ENCODE measurements at places on chromosomes 7 and 10.

DNA sequence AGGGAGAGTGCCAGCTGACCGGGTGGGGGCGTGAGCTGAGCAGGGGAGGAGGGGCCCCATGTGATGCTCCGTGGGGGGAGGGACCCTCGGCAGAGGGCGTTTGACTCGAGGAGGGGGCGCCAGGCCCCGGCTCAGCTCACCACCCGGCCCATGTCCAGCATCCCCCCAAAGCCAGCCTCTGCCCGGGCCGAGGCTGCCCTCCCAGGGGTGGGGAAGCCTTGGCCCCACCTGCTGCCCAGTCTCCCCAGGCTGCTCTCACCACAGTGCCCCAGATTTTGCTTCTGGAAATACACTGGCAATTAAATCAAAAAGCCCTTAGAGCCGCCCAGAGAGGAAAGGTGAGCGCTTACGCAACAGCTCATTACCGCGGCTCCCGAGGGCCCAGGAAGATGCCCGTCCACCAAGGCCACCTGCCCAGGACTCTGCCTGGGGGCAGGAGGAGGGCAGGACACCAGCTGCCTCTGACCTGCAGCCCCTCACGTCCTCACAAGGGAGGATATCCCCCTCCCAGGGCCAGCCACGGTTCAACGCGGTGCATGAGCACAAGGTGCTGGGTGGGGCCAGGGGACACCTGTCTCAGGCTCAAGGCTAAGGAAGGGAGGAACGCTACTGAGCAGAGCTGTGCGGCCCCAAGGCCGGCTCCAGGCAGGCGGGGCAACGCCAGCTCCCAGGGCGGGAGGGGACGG, 70.0 kb upstream of the INPP5A start:
- no peak for DNase-seq

DNA sequence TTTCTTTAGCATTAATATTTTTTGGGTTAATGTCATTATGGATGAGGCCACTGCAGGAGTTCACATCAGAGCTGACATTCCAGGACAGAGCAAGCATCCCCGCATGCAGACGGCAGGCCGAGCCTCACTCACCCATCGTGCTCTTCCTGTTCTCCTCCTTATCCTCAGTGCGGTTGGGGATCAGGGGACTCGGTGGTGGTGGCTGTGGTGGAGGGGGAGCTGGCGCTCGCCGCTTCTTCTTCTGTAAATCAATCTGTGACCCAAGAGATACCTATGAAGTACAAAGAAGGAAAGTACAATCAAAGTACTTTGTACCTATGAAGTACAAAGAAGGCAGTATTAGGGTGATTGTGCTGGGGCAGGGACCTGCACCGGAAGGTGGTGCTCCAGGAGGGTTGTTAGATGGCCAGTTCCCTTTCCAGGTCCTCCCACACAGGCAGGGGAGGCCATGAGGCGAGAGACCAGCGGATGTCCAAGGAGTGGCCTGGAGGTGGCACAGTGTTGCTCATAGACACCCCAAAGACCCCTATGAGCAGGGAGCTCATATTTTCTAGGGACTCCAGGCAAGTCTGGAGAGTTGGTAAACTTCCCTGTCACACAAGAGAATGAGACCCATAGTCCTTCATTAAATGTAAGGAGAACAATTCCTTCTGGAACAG, 231.4 kb downstream of the COBL start:
- no peak for DNase-seq

DNA sequence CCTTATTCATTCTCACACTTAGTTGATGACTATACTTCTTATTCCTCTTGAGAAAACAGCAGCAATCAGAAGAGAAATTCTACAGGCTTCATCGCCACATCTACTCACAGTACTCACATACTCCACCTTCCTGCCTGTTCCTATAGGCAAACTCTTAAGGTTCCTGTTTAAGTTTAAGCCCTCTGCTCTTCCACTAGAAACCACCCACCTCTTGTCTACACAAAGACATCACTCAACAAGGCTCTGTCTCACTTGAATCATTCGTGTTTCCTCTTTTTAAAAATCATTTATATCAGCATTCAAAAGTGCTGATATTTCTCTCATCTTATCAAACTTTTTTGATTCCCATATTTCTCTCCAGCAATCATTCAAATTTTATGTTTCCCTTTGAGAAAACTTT, 85.5 kb upstream of the ADO start:
- no peak for DNase-seq

DNA sequence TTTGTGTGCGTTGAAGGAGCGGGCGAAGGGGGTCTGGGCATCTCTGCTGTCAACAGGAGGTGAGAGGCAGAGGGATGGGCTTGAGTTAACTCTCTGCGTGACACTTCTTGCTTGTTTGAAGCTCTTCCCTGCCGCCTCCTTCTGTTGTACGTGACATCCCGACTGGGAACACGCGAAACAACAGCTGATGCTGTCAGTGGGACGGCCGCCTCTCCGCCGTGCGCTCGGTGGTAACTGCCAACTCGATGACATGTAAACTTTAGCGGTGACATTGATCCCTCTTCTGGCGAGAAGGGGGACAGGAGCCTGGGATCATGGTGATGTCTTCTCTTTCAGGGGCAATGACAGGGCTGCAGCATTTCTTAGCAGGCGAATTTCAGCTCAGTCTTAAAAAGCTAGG, 394.5 kb downstream of the TYW1 start:
- no peak for DNase-seq

DNA sequence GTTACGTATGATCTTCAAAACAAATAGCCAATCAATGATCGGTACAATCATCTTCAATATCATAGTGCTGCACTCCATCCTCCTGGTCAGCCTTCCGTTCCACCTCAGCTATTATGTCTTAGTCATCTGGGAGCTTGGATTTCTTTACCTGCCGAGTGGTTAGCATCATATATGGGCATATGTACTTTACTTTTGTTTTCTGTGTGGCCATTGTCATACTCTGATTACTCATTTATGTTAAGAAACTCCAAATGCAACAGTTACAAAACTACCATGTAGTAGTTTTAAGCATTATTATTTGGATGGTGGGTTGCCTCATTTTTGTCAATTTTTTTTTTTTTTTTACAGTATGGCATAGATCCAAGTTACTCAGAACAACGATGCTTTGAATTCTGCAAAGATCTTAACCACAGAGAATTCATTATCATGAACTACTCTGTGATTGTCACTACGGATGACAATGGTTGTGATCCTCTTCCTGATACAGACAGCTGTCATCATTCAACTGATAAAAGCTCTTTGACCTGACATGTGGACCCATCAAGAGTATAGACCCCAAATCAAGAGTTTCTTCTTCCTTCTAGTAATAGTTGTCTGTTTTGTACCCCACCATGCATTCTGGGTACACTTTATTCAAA, 52.1 kb upstream of the NME8 start:
- DNase-seq = no peak

DNA sequence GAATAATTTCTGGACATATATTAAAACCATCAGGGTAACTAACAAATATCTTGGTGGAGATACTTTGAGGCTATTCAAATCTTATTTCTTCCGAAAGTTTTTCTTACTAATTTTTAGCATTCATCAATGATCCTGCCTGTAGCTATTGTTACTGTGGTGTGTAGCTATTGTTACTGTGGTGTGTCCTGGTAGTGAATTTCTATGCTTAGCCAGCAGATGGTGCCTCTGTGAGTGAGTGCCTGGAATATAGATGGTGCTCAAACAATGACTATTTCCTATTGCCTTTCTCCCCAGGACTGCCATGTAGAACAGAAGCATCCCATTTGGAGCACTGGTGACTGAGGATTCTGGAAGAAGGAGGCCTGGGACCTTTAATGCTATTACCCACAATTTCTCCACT, 245.7 kb downstream of the CCSER2 start:
- no peak for DNase-seq

DNA sequence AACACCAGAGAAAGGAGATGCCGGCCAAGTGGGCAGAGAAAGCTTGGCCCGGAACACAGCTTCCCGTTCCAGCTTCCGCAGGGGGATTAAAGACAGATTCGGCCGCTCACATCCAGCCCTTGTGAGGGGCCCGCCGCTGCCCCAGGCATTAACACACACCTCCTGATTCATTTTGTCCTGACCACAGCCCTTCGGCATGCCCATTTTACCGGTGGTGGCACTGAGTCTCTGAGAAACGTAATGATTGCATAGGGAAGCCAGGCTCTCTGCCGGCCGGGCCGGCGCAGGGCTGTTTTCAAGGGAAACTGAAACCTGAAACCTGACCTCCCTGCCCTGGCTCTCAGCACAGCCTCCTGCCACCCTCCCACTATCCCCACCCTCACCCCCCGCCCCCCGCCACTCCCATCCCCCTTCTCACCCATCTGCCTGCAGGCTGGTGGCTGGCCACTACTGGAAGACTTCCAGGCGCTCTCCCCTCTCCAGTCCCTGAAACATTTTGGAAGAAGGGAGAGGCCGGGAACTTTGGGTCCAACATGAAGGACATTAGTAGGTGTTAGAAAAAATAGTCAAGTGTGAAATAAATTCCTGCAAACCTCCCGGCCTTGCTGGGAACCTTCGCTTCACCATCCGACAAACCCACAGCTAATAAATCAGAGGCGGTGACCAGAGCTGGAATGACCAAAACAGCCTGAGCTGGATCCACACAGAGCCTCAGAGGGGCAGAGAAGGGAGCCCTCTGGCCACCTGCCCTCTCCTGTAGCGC, 83.5 kb upstream of the CUX1 start:
- DNase-seq = no peak

DNA sequence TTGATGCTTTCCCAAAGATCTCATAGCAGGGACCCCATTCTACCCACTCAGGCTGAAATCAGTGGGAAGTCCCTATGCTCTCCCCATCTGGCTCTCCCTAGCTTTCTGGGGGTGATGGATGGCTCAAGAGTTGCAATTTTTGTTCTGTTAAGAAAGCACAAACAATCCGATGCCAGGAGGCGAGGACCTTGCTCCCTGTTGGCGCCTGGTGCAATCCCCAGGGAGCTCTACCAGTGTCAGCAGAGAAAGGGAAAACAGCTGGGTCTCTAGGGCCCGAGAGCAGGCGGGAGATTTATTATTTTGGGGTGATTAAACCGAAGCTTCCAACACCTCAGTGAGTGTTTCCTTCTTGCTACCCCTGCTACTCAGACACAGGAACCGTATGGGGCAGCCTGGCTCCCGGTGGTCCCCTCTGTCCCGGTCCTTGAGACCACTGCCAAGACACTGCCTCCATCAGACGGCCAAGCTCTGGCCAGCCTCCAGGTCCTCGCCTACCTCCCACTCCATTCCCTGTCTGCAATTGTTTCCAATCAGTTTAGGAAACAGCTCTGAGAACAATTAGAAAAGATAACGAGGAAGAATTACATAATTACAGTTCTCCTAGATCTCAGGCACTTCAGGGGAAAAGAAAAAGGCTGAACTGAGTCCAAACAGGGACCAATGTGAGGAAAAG, 147.9 kb downstream of the PLXNA4 start:
- no peak for DNase-seq

GRCh38 chr7:44073664-44074348, 8.4 kb upstream of the PGAM2 start:
- DNase-seq = no peak

Data from CD4-positive, alpha-beta memory T cell (primary cell).